ENCODE measurements at places on chromosomes 2 and 18. TPM values are rescaled to one million over a fixed set of nuclear protein-coding genes. Genes with fewer than 3 reads are reported as not detected.

RESP18 gene
- not detected for total RNA-seq

RAB27B gene
- total RNA-seq = 0.77 TPM

GRCh38 chr18:34730774-34731173, 20.7 kb downstream of the DTNA start:
- H3K27ac ChIP-seq = no peak overlapping the region
- peak; percentile 64 for DNase-seq
- no peaks in the 10 kb centered on the region for H3K27me3 ChIP-seq
- no peaks in the 10 kb centered on the region for H3K36me3 ChIP-seq

DNA sequence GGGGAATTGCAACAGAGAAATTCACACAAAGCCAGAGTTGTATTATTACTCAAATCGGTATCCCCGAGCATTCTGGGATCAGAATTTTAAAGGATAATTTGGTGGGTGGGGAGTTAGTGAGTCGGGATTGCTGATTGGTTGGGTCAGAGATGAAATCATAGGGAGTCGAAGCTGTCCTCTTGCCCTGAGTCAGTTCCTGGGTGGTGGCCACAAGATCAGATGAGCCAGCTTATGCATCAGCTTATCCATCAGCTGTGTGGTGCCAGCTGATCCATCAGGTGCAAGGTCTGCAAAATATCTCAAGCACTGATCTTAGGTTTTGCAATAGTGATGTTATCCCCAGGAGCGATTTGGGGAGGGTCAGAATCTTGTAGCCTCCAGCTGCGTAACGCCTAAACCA, 34.3 kb upstream of the ITM2C start:
- no peak overlapping the region for H3K4me3 ChIP-seq
- H3K27ac ChIP-seq = no peak overlapping the region
- peaks cover 12% of the 10 kb centered on the region for H3K27me3 ChIP-seq
- H3K36me3 ChIP-seq = no peaks in the 10 kb centered on the region
- no peak for DNase-seq
- no peaks in the 10 kb centered on the region for H3K4me1 ChIP-seq

DNA sequence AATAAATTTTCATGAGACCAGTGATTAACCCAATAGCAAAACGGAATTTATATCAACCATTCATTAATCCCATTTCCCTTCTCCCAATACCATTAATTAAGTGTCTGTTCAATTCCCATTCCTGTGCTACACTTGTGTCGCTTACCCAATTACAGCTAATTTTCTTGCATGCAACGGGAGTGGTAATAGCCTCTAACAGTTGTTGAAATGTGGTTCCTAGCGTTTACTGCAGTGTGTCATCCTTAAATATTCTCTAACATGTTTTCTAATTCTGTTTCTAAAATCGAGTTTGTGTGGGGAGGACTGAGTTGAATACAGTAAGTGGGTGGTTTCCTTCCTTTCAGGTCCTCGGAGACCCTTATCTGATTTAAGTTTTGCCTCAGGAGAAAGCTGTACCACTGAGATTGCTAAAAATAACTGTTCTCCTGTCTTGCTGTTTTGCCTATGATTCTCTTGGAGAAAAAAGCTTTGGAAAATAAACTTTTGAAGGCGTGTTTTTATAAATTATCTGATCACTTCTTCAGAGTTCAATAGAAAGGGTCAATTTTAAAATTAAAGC, 59.3 kb upstream of the LRRTM1 start:
- no peak overlapping the region for H3K27ac ChIP-seq
- no peaks in the 10 kb centered on the region for H3K4me1 ChIP-seq
- no peaks in the 10 kb centered on the region for H3K27me3 ChIP-seq
- H3K4me3 ChIP-seq = no peak overlapping the region

Measured in fibroblast of lung (primary cell).